Foreskin fibroblast (primary cell): ENCODE measurements at places on chromosomes 16 and 17.

DNA sequence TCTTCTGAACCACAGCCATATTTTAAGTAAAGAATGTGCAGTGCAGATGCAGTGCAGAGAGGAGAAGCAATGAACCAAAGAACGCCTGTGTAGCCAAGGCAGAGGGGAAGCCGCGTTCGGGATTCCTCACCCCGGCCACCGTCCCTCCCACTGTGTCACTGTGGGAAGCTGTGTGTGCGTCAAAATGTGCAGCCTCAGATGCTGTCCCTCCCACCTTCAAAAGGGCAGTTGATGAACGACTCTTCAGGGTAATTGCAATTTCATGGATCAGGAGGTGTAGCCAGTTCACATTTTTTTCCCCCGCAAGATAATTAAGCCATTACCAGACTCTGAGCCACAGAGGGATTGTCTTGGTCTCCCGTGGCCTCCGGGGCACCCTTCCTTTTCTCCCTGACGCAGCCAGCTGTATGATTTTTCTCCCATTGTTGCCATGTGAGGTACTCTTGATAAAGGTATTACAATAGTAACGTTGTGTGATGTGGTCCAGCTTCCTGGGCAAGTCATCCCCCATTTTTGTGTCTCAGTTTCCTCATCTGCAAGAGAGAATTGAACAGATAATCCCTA is 190.0 kb downstream of the FOXL1 start:
- no peak for DNase-seq

GRCh38 chr17:35129973-35130351 is 8.5 kb downstream of the FNDC8 start:
- DNase-seq, result no peak

GRCh38 chr17:4220655-4221054 is 43.1 kb downstream of the ANKFY1 start:
- DNase-seq, result peak; percentile 30

DNA sequence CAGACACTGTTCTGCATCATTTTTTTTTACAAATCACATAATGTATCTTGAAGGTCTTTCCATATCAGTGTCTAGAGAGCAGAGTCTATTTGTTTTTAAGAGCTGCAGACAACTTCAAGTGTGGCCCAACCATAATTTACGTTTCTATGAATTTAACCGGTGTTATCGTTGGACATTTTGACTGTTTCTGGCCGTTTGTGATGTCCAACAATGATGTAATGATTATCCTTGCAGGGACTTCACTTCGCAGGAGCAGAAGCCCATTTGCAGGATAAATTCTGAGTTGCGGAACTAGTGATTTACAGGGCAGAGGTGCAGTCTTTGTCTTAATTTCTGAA is 26.9 kb upstream of the HLF start:
- no peak for DNase-seq

- DNase-seq, result no peak
Observed at GRCh38 chr16:84715854-84716253, 16.1 kb downstream of the USP10 start.

DNA sequence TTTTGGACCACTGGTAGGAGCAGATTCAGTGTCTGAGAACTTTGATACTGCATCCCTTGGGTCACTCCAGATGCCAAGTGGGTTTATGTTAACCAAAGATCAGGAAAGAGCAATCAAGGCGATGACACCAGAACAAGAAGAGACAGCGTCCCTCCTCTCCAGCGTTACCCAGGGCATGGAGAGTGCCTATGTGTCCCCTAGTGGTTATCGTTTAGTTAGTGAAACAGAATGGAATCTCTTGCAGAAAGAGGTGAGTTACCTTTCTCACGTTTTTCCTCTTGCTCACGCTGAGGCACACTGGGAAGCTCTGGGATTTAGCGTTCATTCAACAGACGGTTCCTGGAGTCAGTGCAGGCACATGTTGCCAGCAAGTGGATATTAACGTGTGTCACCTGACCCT is 58.0 kb downstream of the NUP88 start:
- DNase-seq, result no peak

DNA sequence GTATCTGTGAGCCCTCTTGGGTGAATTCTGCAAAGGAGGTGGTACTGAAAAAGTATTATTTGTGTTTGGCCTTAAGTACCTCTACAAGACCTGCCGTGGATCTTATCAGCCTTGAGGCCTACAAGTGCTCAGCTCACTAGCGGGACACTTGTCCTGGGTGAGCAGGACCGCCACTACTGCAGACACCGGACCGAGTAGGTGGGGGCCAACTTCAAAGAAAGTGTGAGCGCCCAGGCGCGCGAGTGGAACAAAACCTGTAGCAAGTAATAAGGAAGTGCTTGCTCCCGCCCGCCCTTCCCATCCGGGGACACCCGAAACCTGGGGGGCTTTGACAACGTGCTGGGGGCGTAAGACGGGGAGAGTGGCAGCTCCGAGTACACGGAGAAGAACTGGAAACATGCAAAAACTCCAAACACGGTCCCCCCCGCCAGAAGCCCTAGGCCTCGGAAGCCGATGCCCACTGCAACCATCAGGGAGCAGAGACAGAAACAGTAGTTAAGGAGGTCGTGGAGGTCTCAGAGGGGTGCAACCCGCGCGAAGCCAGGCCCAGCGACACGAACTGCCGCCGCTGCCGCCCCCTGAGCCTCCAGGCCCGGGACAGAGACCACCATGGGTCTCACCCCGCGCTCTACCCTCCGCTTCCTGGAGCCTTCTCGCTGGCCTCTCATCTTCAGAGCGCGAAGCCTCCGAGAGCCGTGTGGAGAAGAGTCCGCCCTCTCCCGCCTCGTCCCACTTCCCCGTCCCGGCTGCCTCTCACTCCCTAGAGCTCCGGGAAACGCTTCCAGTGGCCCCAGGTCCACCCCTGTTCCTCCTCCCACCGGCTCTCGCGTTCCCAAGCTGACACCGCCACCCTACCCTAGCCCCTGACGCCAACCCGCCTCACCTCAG is 537 bp downstream of the CNOT1 start:
- DNase-seq, result peak; percentile 45

GRCh38 chr17:63095459-63095858 is 129.4 kb downstream of the TANC2 start:
- DNase-seq, result peak; percentile 15

- no peak for DNase-seq
Observed at GRCh38 chr17:73791631-73792030, 147.4 kb upstream of the SDK2 start.

- no peak for DNase-seq
Observed at GRCh38 chr17:79592198-79592597, 18.7 kb downstream of the RBFOX3 start.

GRCh38 chr16:51876934-51877333 is 670.0 kb downstream of the TOX3 start:
- DNase-seq, result peak; percentile 23
